ENCODE measurements at places on chromosomes 7 and 10. TPM values are rescaled to one million over a fixed set of nuclear protein-coding genes. Genes with fewer than 3 reads are reported as not detected.

DNA sequence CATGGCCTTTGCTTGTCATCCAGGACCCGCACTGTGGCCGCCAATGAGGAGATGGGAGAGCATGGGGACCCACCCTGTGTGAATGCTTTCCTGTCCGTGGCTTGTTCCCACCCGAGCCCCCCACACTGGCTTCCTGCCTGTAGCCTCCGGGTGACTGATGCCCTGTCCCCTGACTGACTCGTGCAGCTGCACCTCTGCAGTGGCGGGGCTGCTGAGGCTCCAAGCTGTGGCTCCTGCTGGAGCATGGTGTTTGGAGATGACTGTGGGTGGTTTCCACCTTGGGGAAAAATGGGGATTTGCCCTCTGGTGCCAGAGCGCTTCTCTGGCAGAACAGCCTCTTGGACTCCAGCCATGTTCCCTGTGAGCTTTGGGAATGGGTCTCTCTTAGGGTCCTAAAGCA lies 2.1 kb downstream of the CAMK1D start:
- DNase-seq = no peak

The OPALIN gene
- 0.03 TPM for polyA plus RNA-seq

- DNase-seq = no peak
These were observed 88.1 kb upstream of the KCND2 start for GRCh38 chr7:120184866-120185265.

- no peak for DNase-seq
These were observed 1035.9 kb upstream of the AUTS2 start for GRCh38 chr7:68562323-68562899.

The HOXA5 gene
- not detected for polyA plus RNA-seq

The ANKRD7 gene
- not detected for polyA plus RNA-seq

GRCh38 chr10:118568327-118568848 lies 27.1 kb downstream of the PRLHR start:
- DNase-seq = no peak

- no peak for DNase-seq
These were observed 4.7 kb downstream of the CPA1 start for GRCh38 chr7:130384841-130385599.

The HOXA2 gene
- not detected for polyA plus RNA-seq

DNA sequence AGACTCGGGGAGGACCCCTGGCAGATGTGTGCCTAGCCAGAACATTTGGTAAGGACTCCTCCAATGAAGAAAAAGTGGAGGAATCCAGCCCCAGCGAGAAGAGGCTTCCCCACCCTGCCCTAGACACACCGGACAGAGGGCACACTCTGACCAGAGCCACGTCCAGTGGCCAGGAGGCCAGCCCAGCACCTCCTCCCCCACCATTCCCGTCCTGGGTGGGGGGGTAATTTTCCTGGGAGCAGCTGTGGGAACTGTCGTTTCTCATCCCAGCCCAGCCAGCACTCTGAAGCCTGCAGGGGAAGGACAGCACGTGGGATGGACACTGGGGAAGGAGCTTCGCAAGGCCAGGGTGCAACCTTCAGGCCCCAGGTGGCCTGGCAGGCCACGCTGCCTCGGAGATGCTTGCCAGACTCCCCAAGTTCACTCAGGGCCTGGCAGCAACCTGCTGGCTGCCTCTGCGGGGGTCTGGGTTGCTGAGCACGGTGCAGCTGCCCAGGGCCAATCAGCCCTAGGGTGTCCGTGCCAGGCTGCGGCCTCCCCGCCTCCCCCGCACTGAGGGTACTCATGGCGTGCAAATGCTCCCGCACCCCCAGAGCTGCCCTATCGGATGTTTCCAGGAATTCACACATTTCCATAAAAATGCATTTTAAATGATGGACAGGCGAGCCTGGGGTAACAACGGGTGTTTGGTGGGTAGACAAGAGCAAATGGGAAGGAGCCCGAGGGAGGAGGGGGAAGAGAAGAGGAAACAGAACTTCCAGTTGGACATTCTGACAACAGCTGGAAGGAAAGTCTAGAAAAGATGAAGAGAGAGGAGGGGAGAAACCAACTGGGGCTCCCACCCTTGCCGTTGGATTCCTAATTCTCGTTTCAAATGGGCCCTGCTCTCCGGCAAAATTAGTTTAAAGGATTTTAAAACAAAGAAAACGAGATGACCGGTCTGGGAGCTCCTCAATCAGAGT lies 1.9 kb upstream of the EN2 start:
- no peak for DNase-seq

DNA sequence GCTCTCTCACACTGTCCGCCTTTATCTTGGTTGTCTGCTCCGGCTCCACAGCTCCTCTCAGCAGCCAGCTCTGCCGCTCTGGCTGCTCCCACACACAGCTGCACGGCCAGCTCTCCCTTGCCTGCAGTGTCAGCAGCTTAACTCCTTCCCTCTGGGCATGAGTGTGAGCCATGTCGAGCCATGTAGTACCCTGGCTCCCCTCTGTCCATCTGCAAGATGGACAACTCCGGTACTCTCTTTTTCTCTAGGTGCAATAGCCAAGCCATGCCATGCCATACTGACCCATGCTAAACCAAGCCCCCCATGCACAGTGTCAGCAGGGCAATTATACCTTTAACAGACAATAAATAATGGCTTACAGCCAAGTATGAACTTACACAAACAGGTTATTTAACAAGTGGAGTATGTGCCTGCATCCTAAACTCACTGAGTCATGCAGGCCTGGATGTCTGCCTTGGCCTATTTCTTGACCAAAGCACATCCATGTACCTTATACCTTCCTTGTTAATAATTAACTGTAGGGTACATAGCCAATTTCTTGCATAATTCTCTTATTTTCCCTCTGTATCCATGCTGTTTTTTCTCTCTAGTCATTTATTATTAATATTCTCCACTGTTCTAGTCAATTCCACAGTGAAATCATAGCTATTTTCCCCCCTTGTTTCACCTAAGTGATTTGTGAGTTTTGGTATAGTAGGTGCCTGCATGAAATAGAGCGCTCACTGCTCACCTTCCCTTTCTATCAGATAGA lies 170.9 kb downstream of the CDK14 start:
- DNase-seq = no peak
